ENCODE measurements at places on chromosomes 11 and 22. TPM values are rescaled to one million over a fixed set of nuclear protein-coding genes. Genes with fewer than 3 reads are reported as not detected.

DNA sequence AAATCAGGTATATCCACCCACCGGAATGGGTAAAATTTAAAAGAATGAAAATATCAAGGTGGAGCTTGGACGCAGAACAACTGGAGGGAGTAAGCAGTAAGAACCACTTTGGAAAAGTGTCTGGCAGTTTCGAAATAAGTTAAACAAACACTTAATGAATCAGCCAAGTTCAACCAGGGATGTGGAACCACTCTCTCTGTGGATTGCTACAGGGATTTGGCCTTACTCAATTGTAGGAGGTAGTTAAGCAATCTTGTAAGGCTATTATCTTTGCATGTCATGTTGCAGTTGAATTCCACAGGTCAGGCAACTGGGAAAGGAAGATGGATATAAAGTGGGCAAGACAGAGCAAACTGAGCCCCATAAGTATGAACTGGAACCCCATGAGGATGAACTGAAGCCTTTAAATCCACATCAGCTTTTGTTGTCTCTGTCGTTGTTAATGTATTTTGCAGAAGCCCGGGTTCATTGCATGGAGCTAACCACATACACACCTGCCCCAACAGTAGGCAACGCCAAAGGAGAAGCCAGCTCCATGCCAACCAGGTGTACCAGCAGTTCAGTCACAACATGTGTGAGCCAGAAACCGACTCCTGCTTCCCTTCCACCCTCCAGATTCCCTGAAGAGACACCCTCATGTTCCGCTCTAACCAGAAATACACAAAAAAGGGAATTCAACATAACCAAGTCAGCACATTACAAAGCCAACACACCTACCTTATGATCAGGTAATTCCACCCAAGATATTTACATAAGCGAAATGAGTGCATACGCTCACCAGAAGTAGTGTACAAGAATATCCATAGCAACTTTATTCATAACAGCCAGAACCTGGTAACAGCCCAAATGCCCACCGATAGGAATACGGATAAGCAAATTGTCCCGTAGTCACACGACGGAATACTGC is 8.0 kb upstream of the SLC43A3 start:
- no peaks in the 10 kb centered on the region for H3K27me3 ChIP-seq
- H3K27ac ChIP-seq, result no peak overlapping the region

DNA sequence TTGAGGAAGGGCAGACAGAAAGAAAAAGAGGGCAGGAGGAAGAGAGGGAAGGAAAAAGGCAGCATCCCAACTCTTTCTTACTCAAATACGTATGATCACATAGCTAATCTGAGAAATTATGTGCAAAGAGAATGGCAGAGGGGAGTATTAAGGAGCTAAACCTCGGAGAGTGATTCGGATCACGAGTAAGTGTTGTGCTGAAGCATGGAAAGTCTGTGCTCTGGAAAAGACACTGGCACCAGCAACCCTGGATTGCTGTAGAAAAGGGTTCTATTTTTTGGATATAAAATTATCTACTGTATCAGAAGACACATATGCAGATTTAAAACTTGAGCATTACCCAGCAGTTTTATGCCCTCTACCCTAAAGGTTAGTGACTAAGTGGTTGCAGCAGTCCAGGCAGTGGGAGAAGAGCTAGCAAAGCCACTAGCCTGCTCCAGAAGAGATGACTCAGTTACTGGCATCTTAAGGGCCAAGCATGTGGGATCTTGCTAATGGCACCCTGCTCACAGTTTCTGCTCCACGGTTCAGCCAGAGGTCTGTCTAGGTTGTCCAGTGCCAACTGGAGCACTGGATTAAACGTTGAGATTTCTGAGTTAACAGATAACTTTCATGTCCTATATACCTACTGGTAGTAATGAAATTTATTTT is 151.7 kb downstream of the SWAP70 start:
- no peaks in the 10 kb centered on the region for H3K4me1 ChIP-seq
- H3K27me3 ChIP-seq, result no peaks in the 10 kb centered on the region
- no peak for DNase-seq
- peaks cover 11% of the 10 kb centered on the region for H3K36me3 ChIP-seq

DNA sequence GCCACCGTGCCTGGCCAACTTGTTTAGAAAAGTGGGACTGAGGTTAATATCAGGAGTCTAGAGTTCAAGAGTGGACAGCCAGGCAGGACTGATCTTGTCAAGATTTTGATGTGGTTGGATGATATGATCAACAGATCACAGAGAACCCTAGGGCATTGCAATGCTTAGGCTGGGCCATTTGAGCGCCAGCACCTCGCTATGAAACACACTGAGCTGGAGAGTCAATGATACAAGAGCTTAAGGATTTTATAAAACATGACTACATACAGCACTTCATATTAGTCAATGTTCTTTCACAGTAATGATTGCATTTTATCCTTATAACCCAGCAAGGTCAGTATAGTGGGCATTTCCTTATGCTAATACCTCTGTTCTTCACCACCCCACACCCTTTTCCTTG is 15.4 kb upstream of the PEX26 start:
- H3K36me3 ChIP-seq, result no peaks in the 10 kb centered on the region
- no peaks in the 10 kb centered on the region for H3K27me3 ChIP-seq
- peak; percentile 39 for DNase-seq
- H3K27ac ChIP-seq, result peak overlapping the region; percentile 69
- H3K4me3 ChIP-seq, result no peak overlapping the region
- H3K4me1 ChIP-seq, result peaks cover 48% of the 10 kb centered on the region

DNA sequence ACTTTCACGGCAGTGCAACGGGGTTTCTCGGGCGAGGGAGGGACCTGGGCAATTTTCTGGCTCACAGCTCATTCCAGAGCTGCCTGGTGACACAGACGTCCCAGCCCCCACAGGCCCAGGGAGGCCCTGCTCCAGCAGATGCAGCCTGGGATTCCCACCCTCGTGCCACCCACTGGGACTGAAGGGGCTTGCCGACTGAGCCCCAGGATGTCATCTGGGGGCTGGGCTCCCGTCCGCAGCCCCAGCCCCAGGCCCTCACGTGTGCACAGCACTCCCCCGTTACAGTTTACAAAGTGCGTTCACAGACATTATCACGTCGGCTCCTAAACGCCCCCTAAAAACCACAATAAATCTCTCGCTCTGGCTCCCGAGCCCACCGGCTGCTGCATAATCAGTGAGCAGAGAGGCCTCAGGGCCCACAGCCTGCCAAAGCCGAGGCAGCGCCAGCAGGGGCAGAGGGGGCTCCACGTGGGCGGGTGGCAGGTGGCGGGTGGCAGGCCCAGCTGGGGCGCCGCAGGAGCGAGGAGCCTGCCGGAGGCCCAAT is 76.9 kb upstream of the TCF20 start:
- peaks cover 15% of the 10 kb centered on the region for H3K27me3 ChIP-seq
- no peak overlapping the region for H3K27ac ChIP-seq
- H3K36me3 ChIP-seq, result no peaks in the 10 kb centered on the region

GRCh38 chr11:2818503-2818902 is 67.1 kb downstream of the CDKN1C start:
- H3K4me3 ChIP-seq, result no peak overlapping the region
- no peaks in the 10 kb centered on the region for H3K4me1 ChIP-seq
- no peaks in the 10 kb centered on the region for H3K36me3 ChIP-seq

GRCh38 chr11:59822989-59823566 is 12.5 kb upstream of the MRPL16 start:
- H3K27me3 ChIP-seq, result no peaks in the 10 kb centered on the region
- no peak for DNase-seq
- no peak overlapping the region for H3K27ac ChIP-seq
- H3K36me3 ChIP-seq, result no peaks in the 10 kb centered on the region
- no peaks in the 10 kb centered on the region for H3K4me1 ChIP-seq

Gene MYOD1
- polyA plus RNA-seq, result 0.04 TPM

Gene ACRV1
- polyA plus RNA-seq, result not detected

Gene HOATZ
- polyA plus RNA-seq, result not detected

Gene CCDC85B
- 131 TPM for polyA plus RNA-seq

Gene CRYBB3
- not detected for polyA plus RNA-seq

Measured in spleen (tissue), 13 donors.